ENCODE measurements at places on chromosomes 6 and 20.

GRCh38 chr6:21593927-21594415, 420 bp downstream of the SOX4 start:
- DNase-seq = no peak

DNA sequence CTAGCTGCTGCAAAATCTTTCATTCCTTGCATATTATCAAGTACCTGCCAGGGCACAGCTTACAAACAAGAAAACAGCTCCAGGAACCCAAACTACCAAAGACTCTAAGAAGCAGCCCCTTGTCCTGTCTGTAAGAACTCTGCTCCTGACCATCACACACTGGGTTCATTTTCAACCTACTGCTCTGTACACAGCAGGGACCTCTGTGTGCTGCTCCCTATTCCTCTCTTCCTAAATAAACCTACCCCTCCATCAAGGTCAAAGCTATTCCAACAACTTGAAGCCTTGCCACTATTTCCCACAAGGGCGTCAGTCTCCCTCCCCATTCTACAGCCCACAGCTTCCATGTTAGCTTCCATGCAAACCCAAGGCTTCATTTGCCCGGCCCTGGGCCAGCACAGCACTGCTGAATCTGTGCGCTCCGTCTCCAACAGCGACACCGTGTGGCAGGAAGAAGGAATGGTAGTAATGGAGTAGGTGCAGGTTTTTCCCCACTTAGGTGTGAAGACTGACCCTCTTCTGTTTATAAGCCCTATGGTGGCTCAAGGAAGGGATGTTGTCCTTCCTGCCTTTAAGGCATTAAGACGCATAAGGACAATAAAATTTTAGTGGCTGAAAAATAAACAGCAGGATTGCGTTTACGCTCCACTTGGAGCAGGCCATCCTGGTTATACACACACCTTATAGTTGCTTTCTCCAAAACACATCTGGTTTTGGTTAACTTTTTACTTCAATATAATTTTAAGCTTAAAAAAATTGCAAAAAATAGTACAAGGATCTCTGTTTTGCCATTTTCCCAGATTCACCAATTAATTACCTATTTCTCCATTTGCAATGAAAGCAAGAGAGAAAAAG, 115.2 kb upstream of the NXT1 start:
- DNase-seq = no peak

GRCh38 chr6:91482498-91482897, 895.6 kb upstream of the MAP3K7 start:
- no peak for DNase-seq

GRCh38 chr20:18103497-18103896, 34.2 kb upstream of the KAT14 start:
- DNase-seq = no peak

- peak; percentile 40 for DNase-seq
These were observed 229.3 kb downstream of the QKI start for GRCh38 chr6:163643866-163644265.

- DNase-seq = no peak
These were observed 38.3 kb downstream of the FAM120B start for GRCh38 chr6:170344631-170345576.

DNA sequence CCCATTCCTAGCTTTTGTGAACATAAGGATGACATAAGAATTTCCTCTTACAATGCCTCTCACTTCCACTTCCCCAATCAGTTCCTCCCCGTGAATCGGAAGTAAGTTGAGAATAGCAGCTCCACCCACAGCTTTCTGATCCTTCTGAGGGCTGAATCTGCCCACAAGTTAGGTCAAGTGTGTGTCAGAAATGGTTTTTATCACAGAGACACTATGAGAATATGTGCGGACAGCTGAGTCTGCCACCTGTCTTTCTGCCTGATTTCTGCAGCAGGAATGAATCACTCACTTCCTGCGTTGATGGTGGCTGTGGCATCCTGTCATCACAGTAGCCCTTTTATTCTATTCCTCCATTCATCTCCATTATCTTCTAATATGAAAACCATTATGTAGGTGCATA, 70.2 kb downstream of the RIN2 start:
- DNase-seq = no peak

- no peak for DNase-seq
These were observed 55.5 kb upstream of the RUNX2 start for GRCh38 chr6:45272626-45273025.

- DNase-seq = no peak
These were observed 10.5 kb upstream of the STX11 start for GRCh38 chr6:144139817-144140216.

GRCh38 chr6:164331026-164331425, 916.5 kb downstream of the QKI start:
- no peak for DNase-seq

DNA sequence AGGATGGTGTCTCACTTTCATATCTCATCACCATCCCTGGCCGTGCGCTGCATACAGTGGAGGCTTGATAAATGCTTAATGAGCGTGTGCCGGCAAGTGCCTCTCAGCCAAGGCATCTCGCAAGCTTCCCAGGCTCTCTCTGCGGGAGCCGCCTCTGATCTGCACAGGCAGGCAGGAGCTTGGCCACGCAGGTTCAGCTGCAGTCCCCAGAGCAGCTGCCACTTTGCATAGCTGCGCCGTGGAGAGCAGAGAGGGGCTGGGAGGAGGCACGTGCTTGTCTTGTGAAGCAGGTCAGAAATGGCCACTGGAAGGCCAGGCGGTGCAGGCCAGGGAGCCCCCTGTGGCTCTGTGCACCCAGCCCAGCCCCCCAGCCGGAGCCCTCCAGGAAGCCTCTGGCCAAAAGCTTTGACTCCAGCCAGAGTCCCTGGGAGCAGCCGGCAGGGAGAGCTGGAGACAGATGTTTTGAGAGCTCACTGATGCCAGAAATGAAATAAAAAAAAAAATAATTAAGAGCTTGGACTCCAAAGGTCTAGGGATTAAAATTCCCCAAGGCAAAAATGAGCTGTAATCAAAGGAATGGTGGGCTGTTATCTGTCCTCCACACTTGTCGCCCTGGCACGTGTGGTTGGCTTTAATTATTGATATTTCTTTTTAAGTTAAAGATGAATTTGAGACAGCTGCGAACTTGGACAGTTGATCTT, 377.0 kb downstream of the CDH4 start:
- DNase-seq = no peak

GRCh38 chr6:18248698-18249097, 15.6 kb downstream of the DEK start:
- no peak for DNase-seq

- DNase-seq = no peak
These were observed 192.2 kb upstream of the LRFN2 start for GRCh38 chr6:40779409-40779808.

GRCh38 chr6:29828471-29828797, 809 bp downstream of the HLA-G start:
- no peak for DNase-seq

DNA sequence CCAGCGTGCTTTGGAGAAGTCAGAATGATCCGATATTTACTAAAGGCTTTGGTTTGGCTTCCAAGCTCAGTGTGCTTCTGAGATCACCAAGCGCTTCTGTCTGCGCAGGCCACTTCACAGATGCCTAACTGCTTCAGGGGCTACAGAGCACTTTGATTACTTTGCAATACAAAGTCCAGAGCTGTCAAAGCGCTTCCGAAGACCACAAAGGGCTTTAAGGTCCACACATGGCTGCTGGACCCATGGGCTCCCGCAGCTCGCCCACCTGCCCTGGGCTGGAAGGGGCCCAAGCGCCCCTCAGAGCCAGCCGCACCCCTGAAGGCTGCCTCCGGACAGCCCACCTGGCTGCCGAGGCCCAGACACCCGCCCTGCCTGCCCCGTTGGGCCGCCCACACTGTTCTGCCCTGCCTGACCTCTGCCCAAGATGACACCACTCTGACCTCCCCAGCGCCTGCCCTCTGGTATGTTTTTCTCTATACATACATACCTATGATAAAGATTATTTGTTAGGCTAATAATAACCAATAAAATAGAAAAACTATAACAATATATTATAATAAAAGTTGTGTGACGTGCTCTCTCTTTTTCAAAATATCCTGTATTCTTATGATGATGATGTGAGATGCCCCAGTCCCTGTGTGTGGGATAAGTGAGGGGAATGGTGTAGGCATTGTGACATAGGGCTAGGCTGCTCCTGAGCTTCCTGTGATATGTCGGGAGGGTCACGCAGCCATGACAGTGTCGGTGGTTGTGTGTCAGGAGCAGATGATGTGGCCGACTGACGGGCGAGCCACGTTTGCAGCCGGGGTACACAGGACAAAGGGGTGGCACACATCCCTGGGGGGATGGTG, 22.6 kb downstream of the DYNLT1 start:
- no peak for DNase-seq

- DNase-seq = no peak
These were observed 551.0 kb downstream of the HAO1 start for GRCh38 chr20:7389216-7389615.

DNA sequence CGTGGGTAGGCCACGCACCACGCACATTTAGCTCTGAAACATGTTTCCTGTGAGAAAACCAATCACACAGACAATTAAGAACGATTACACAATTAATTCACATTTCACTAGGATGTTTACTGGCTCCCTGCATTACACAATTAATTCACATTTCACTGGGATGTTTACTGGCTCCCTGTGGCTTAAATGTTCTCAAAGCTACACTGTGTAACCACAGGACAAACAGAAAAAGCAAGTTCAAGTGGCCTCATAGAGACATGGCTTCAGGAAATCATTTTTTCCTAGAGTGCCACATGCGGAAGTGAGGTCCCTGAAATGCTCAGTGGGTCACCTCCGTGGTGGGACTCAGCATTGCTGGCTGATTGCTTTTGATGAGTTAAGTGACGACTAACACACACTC, 61.7 kb upstream of the XRN2 start:
- no peak for DNase-seq

GRCh38 chr6:164216368-164216767, 801.9 kb downstream of the QKI start:
- DNase-seq = no peak

DNA sequence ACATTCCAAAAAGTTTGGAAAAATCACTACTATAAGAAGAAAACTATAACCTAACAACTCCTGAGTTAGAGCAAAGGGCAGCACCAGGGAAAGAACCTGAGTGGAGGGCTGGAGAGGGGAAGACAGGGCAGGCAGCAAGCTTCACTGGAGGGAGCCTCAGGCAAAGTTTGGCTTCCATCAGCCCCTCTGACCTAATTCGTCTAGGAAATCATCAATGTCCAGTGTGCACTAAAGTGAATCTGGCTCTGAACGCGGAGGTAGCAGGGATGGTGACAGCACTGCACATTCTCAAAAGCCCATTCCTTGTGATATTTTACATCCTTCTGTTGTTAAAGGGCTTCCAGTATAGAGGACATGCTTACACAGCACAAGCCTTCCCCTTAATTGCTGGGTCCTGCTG, 87.1 kb downstream of the ZDHHC14 start:
- no peak for DNase-seq

DNA sequence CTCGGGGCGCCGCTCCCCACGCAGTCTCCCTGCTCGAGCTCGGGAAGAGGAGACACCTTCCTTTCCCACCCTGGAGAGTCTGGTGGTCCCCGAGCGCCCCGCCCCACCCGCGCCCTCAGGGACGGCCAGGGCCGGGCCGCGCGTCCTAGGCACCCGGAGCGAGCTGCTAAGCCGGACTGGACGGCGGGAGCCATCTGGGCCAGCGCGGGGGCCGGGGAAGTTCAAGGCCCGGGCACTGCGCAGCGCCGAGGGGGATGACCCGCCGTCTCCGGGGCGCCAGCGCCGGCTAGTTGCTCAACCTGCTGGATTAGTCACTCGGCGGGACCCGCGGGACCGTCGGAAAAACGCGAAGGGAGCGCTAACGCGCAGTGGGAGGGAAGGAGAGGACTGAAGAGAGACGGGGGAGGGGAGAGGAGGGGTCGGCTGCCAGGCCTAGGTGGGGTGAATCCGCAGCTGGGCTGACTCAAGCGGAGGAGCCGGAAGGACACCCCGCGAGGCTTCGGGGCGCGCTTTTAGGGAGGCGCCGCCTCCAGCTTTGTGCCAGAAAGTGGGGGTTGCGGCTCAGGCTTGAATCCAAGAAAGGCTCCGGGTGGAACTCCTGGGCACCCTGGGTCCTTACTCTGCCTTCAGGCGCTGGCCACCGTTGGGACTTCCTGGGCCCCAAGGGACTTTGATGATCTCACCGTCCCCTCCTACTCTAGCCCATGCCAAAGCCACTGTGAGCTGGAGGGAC, 75.7 kb upstream of the FOXP4 start:
- DNase-seq = no peak

DNA sequence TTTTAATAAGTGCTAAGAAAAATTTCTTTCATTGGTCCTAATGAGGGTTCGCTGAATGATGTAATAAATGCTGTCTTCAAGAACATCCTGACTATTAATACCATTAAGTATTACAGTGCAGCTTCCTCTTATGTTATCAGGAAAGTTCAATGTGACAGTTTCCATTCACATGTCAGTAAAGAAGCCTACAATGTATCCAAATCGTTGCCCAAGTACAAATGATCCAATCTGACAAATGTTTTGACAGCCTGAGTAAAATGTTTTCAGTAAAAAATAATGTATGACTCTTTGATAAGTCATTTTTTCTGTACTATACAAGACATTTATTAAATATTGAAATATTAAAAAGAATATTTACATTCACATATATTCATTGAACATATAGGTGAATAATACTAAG, 496.1 kb upstream of the MANEA start:
- no peak for DNase-seq

- no peak for DNase-seq
These were observed 120.6 kb downstream of the GRM4 start for GRCh38 chr6:34025112-34025807.

GRCh38 chr6:55578537-55579363, at the start of gene HMGCLL1:
HMGCLL1 (minus strand) TSS chr6:55579192; CDS start chr6:55579055, 137 bp downstream.
- peak; percentile 83 for DNase-seq

DNA sequence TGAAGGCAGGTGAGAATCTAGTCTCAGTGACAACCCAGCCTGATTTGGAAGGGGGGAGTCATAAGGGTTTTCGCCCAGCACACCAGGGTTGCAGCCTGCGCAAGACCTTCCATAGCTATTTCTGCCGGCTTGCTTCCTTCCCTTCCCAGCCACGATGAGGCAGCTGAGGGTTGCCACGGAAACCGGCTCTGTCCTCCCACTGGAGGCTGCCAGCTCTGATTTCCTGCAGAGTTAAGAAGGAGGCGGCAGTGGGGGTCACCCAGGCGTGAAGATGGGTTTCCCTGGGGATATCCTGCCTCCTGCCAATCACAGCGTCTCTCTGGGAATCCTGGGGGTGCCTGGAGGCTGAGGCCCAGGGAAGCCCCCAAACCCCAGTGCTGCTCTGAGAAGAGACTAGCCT, 23.1 kb upstream of the KCNB1 start:
- no peak for DNase-seq

DNA sequence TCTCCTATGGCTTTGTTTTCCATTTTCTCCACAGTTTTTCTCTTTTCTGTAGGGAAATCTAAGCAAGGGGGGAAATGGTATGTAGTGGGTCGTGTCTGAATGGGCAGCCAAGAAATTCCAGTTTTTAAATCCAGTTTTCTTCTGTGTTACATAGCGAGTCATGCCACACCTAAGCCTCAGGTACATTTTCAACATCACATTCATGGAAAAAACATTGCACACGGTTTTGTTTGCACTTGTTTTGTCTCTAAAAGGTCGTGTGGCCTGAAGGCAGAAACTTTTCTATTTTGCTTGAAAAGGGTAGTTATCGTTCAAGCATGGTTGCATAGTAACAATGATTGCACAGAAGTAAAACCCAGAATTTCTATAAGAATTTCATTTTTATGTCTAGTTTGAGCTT, 70.5 kb downstream of the MOXD1 start:
- no peak for DNase-seq
